GDM1 (cell line): ENCODE measurements at places on chromosomes 6 and 20.

DNA sequence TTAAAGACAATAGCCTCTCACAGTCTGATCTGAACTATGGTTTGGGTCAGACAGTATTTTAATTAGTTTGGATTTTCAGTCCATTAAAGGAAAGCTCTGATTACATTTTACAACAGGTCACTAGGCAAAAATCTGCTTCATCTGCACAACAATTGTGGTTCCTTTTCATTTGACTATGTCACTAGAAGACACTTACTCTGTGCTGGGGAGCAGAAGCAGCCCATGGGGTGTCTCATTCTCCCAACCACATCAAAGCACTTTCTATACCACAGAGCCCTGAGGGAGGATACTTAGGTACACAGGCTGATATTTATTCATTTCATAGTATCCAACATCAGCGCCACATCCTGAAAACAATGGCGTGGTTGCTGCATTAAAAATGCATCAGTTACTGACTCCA, 36.6 kb upstream of the HDAC2 start:
- DNase-seq: no peak

- DNase-seq: no peak
These were observed 92.9 kb upstream of the ENPP5 start for GRCh38 chr6:46263707-46264086.

DNA sequence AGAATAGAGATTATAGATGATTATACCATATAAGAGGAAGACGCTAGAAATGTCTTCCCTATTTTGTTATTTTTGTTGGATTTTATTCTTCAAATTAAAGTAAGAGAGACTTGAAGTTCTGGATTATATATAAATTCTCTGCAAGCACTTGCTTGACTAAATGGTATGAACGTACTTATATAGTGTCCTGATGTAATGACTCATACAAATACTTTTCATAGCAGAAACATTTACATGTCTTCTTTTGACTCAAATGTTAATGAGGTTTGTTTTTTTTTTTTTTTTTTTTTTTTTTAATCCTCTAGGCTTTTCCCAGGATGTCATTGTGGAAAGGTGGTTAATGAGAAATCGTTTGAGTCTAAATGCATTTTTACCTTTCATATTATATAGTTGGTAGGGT, 55.0 kb downstream of the PDE7B start:
- no peak for DNase-seq

DNA sequence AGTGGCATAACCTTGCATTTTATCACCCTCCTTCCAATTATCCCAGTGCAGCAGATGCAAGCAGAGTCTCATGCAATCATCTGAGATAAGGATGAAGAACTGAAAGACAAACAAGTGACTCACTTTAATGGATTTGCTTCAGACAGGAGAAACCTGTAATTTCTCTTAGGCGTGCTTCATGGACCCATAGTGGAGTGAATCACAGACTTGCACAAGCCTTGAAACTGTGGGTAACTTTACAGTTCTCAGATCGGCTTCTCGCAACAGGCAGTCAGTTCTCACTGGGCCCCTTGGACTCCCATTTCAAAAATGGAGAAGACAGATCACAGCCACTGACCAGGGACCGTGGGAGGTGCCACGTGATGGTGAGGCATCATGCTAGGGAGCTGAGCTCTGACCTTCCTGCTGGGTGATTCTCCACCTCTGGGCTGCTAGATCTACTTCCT, at the start of gene ADGRF4:
Gene ADGRF4 (plus strand): TSS at position 239 of the 446 bp plus-strand sequence. CDS start 8,666 bp downstream, outside the sequence.
- no peak for DNase-seq

- DNase-seq: no peak
These were observed 20.3 kb downstream of the DAAM2 start for GRCh38 chr6:39812496-39812852.

DNA sequence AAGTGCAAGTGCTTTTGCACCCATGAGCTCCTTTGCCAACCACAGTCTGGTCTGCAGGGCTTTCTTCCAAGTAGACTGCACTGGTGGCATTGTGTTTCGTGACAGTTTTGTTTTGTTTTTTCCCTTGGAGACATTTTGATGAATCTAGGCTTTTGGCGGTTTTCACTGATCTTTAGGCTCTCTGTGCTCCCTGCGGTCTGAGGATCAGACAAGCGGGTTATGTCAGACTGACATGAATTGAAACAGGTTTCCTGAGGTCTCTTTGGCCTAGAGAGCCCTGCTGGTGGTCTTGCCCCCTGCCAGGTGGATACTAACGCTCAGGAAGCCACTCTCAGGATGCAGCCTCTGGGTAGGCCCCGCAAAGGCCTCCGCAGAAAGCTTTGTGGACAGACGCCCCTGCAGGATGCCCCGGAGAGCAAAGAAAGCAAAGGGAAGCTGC, 555.4 kb upstream of the AGPAT4 start:
- DNase-seq: no peak

GRCh38 chr6:127924031-127924430, 23.2 kb upstream of the THEMIS start:
- DNase-seq: no peak

GRCh38 chr20:35947489-35947888, 6.8 kb downstream of the SCAND1 start:
- DNase-seq: no peak
